ENCODE measurements at places on chromosomes 16 and 17.

- H3K36me3 ChIP-seq, result no peaks in the 10 kb centered on the region
- no peaks in the 10 kb centered on the region for H3K27me3 ChIP-seq
- no peaks in the 10 kb centered on the region for H3K4me1 ChIP-seq
- DNase-seq, result no peak
- no peak overlapping the region for H3K27ac ChIP-seq
Measured at GRCh38 chr16:26709754-26710153, 357.0 kb upstream of the C16orf82 start.

DNA sequence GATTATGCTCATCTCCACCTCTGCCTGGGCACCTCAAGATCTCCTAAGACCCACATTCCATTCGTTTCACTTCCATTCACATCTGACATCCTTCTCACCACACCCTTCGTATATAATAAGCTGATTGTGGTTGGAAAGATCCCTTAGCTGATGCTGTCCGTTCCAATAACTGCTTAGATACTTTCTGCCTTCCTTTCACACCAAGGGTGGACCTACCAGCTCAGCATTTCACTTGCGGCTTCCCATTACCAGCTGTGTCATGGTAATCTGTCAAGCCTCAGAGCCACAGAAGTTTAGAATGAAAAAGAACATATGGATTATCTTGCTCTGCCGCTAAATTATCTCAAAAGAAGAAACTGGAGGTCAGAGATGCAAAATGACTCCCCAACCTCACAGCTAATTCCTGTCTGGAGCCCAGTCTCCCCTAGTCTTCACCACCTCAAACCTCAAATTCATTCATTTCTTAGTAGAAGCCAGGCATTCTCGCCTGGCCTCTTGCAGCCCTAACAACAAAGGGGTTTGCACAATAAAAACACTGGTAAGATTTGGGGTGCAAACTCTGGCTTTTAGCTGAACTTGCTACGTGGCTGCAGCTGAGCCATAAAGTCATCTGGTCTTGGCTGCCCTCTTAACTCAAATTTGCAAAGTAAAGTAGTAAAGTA, 182.8 kb upstream of the HS3ST3A1 start:
- DNase-seq, result no peak
- H3K27me3 ChIP-seq, result no peaks in the 10 kb centered on the region
- H3K4me1 ChIP-seq, result no peaks in the 10 kb centered on the region
- H3K27ac ChIP-seq, result no peak overlapping the region
- H3K36me3 ChIP-seq, result no peaks in the 10 kb centered on the region

DNA sequence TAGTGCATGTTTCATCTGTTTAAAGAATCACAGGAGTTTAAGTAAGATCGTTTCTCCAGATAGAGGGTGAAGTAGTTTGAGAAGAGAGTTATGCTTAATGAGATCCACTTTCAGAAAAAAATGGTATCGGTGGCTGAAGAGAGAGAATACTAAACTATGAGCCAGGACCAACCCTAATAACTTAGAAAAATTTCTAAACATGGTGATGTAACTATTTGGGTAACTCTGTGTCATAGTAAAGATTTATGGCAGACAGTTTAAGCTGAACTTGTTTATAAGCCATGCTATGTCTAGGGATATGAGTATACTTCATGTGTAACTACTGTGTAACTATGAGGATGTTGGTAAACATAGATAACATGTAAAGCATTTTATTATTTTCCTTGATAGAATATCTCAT, 489.5 kb downstream of the KCNJ2 start:
- no peak for DNase-seq
- H3K4me3 ChIP-seq, result no peak overlapping the region
- no peak overlapping the region for H3K27ac ChIP-seq
- no peaks in the 10 kb centered on the region for H3K4me1 ChIP-seq
- H3K36me3 ChIP-seq, result no peaks in the 10 kb centered on the region

- peaks cover 58% of the 10 kb centered on the region for H3K4me1 ChIP-seq
- no peak overlapping the region for H3K4me3 ChIP-seq
- H3K27me3 ChIP-seq, result no peaks in the 10 kb centered on the region
- H3K36me3 ChIP-seq, result no peaks in the 10 kb centered on the region
- DNase-seq, result peak; percentile 36
- no peak overlapping the region for H3K27ac ChIP-seq
Measured at GRCh38 chr17:76243826-76244679, 3.8 kb upstream of the RNF157 start.

- no peaks in the 10 kb centered on the region for H3K27me3 ChIP-seq
- peak overlapping the region; percentile 21 for H3K27ac ChIP-seq
Measured at GRCh38 chr17:74474043-74474792, 7.8 kb downstream of the CD300A start.

DNA sequence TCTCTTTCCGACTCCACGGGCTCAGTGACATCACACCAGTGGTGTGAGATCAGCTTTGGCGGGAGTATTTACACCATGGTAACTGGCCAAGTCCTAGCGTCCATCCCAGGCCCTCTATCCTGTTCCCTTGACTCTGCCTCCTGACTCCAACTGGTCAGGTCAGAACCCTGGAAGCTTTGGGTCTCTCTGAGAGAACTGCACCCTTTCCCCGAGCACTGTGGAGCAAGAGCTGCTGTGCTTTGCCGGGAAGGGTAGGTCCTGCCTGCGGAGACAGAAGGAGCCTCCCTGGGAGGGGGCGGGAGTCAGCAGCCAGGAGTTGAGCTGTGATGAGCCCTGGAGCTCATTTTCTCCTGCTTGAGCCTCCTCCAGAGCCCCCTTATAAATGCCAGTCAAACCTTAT, 212.1 kb upstream of the TNRC6C start:
- H3K4me3 ChIP-seq, result no peak overlapping the region
- H3K27ac ChIP-seq, result no peak overlapping the region
- no peaks in the 10 kb centered on the region for H3K36me3 ChIP-seq

- peak; percentile 48 for DNase-seq
- peaks cover 7% of the 10 kb centered on the region for H3K36me3 ChIP-seq
- H3K4me3 ChIP-seq, result no peak overlapping the region
- H3K27ac ChIP-seq, result no peak overlapping the region
- H3K4me1 ChIP-seq, result no peaks in the 10 kb centered on the region
Measured at GRCh38 chr17:79082311-79083190, 7.9 kb downstream of the ENGASE start.

DNA sequence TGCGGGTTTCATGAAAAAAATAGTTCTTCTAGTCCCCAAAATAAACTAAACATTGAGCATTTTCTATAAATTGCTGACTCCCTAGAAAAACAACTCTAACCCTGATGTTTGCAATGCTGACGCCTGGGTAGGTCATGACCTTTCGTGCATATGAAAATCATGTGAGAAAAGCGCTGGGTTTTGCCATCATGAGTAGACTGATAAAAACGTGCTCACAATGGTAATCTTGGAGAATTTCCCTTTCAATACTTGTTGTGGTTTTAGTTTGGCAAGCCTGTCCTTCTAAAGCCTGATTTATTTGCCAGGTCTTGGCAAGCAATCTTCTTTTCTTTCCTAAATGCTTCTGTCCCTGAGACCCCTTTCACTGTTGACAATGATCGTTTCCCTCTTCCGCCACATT, 4.0 kb upstream of the CLEC10A start:
- H3K27me3 ChIP-seq, result no peaks in the 10 kb centered on the region
- H3K36me3 ChIP-seq, result no peaks in the 10 kb centered on the region
- DNase-seq, result no peak
- H3K4me3 ChIP-seq, result no peak overlapping the region
- H3K27ac ChIP-seq, result no peak overlapping the region
